ENCODE measurements at places on chromosomes 6 and 20.

- no peak for DNase-seq
Measured at GRCh38 chr6:36833182-36833789, 6.0 kb downstream of the CPNE5 start.

DNA sequence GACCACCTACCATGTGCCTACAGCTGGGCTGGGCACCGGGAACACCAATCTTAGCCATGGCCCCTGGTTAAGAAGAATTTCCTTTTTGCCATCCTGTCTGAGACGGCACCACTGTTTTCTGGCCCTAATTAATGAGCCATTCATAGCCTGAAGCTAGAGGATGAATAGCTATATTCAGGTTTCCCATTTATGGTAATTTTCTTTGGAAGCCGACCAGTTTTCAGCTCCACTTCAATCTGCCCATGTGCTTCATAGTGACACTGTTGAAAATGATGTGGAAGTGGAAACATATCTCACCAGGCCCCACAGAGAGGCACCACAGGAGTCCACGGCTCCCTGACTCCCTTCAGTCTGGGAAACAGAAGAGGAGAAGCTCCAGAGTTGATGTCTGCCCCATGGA is 22.6 kb upstream of the ULBP3 start:
- DNase-seq, result no peak

GRCh38 chr6:28218312-28219248 is 6.5 kb upstream of the ZSCAN9 start:
- DNase-seq, result no peak

GRCh38 chr6:132391391-132392269 is 9.6 kb downstream of the MOXD1 start:
- no peak for DNase-seq

- no peak for DNase-seq
Measured at GRCh38 chr20:57805747-57806146, 95.9 kb upstream of the PMEPA1 start.

- DNase-seq, result no peak
Measured at GRCh38 chr6:168292826-168293225, 26.8 kb downstream of the DACT2 start.
